T-helper 9 cell (primary cell): ENCODE measurements at places on chromosomes 1 and 21.

GRCh38 chr1:14958249-14959058 is 195.1 kb upstream of the TMEM51 start:
- no peak for DNase-seq

- no peak for DNase-seq
These were observed 38.5 kb downstream of the AGPAT3 start for GRCh38 chr21:43903451-43904091.

GRCh38 chr1:11470912-11471311 is 8.0 kb upstream of the DISP3 start:
- no peak for DNase-seq

DNA sequence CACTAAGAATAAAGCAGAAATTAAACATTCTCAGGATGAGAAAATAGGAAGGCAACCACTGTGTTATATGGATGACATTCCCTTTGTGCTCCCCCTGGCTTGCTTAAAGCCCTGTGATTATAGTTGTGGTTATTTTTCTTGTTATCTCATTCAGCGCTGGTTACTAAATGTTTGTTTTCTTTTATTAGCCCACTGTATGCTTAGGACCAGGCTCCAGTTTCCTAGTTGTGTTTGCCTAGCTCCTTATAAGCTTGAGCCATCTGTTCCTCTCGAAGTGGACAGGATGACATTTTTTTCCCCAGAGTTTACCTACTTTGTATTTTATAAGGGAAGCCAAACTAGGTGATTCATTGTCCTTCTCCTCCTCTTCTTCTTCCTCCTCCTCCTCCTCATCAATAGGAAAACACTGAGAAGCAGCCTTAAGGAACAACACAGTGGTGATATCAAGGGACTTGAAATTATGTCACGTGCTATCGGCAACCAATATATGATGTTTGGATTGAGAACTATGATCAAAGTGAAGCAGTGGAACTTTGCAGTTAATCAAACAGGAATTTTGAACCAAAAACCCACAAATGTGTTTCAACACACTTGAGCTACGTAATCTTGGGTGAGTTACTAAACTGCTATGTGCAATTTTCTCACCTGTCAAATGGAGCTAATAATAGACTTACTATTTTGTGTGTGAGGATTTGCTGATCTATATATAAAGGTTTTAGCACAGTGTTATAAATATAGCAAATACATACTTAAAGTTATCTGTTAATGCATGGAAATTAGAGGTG is 35.1 kb upstream of the RGS7 start:
- DNase-seq, result no peak

DNA sequence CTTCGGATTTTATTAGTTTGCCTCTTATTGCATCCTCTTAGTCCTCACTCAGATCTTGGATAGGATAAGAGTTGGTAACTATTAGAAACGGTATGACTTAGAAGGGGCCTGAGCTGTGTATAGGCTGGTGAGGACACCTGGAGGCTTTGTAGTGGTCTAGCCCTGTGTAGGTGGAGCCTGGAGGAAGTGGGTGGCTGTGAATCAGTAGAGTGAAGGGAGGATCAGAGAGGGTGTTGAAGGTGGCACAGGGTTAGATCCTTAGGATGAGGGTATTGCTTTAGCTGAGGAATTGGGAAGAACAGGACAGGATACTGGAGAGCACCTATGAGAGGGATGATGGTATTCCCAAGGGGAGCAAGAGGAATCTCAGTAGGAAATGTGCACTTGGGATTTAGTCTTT is 5.7 kb downstream of the VANGL1 start:
- no peak for DNase-seq

- no peak for DNase-seq
These were observed 176.3 kb downstream of the PTPRU start for GRCh38 chr1:29412591-29412990.

DNA sequence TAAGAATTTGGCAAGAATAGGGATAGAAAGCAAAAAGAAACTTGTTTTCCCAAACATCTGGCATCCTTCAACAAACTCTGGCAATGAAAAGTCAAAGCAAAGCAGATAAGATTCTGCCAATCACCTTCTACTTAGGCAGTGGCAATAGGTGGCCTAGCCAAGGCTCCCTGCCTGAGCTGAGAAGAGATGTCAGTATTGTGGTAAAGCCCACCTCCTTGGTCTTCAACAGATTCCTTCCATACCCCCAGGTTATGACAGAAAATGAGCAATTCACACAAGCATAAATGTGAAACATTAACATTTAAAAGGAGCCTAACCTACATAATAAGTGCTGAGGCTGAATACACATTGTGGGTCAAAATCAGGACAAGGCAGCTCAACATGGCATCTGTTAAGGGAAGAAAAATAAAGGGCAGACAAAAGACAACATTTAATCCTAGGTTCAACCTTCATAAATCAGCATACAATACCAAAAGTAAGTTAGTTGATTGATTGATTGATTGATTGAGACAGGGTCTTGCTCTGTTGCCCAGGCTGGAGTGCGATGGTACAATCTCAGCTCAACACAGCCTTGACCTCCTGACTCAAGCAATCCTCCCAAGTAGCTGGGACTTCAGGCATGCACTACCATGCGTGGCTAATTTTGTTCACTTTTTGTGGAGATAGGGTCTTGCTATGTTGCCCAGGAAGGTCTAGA is 123.1 kb downstream of the AKT3 start:
- DNase-seq, result no peak

DNA sequence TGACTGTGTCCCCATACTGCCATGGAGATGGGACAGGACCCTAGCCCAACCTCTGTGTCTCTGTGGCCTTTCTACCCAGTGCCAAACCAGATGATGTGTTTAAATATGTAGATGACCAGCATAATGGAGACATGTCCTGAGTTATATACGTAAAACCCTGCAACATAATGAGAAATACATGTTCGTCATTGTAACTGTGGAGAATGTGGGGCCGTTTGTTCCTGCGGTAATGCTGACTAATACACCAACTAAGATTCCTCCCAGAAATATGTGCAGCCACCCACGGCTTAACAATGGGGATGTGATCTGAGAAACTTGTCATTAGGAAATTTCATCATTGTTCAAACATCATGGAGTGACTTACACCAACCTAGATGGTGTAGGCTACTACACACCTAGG is 71.7 kb upstream of the SIM2 start:
- no peak for DNase-seq

- DNase-seq, result no peak
These were observed 52.0 kb upstream of the COL11A1 start for GRCh38 chr1:103160281-103160680.

- no peak for DNase-seq
These were observed 125.9 kb upstream of the ESRRG start for GRCh38 chr1:216849146-216849545.

DNA sequence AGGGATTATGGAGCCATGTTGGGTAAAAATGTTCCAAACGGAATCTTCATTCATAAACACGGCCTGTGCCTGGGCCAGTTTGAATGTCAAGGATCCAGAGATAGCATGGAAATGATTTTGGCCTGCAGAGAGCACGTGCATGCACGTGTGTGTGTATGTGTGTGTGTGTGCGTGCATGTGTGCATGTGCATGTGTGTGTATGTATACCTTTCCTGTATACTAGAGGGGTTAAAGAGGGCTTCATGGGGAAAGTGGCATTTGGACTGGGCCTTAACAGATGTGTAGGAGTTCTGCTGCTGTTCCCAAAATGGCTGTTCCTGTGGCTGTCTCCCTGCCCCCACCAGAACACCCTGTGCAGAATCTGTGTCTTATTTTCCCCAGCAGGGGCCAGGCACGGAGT is 21.7 kb downstream of the TTC39A start:
- no peak for DNase-seq

DNA sequence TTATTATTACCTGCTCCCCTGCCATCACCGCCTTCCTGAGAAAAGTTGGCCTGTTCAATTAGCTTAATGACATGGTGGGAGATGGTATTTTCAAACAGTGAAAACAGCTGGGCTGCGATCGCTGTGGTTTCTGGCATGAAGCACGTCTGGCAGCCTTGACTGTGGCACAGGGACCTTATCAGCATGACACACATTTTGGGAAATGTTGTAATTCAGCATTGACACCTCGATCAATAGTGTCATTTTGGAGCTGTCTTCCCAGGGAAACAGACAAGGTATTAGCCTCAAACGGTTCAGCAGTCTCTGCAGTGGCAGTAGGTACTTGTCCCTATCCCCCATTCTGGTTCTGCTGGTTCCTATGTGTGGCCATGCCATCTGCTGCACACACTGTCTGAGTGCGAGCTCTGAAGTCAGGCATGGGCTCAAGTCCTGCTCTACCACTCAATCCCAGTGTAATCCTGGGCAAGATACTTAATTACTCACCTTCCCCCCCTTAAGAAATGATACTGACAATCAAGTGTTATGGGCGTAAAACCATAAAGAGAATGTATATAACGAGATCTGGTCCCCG is 154.5 kb upstream of the KCND3 start:
- no peak for DNase-seq

GRCh38 chr1:57963581-57963980 is 539.7 kb upstream of the DAB1 start:
- DNase-seq, result no peak

DNA sequence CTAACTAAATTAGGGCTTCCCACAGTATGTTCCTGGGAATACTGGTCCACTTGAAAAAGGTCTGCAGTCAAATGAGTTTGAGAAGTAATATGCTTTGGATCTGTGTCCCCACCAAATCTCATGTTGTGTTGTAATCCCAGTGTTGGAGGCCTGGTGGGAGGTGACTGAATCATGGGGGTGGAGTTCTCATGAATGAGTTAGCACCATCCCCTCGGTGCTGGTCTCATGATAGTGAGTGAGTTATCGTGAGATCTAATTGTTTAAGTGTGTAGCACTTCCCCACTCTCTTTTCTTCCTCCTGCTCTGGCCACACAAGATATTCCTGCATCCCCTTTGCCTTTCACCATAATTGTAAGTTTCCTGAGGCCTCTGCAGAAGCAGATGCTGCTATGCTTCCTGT is 16.9 kb upstream of the DMRTB1 start:
- no peak for DNase-seq

GRCh38 chr1:217032715-217033367 is 309.6 kb upstream of the ESRRG start:
- DNase-seq, result no peak

- no peak for DNase-seq
These were observed 3.3 kb downstream of the KRTAP10-3 start for GRCh38 chr21:44555200-44555875.

DNA sequence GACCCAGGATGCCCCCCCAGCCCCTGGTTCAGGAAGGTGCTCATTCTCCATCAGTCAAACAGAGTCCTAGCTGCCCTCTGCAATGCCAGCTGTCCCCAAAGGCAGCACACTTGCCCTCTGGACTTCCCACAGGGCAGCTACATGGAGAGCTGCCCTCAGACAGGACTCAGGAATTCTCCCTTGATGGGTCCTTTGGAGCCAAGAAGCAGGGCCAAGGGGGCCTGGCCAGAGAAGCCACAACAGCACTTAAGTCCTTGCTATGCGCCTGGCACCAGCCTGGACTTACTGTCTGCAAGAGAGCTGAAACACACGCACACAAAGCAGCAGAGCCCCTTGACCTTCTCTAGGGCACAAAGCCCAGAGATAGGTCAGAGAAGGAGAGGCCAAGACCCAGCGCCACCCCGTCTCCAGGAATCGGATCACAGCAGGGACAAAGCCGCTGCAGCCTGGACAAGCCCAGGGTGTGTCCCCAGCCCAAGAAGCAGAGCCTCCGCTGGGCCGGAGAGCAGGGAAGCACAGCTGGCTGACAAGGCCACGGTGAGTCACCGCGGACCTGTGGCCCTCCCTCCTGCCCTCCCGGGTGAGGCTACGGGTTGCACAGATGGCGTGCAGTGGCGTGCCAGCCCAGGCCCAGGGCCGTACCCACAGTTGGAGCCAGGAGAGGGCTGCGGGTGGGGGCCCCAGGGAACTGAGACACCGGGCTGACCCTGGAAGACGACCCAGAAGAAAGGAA is 1.7 kb downstream of the WNT9A start:
- DNase-seq, result no peak

- no peak for DNase-seq
These were observed 1.2 kb downstream of the HHIPL2 start for GRCh38 chr1:222546548-222547259.

DNA sequence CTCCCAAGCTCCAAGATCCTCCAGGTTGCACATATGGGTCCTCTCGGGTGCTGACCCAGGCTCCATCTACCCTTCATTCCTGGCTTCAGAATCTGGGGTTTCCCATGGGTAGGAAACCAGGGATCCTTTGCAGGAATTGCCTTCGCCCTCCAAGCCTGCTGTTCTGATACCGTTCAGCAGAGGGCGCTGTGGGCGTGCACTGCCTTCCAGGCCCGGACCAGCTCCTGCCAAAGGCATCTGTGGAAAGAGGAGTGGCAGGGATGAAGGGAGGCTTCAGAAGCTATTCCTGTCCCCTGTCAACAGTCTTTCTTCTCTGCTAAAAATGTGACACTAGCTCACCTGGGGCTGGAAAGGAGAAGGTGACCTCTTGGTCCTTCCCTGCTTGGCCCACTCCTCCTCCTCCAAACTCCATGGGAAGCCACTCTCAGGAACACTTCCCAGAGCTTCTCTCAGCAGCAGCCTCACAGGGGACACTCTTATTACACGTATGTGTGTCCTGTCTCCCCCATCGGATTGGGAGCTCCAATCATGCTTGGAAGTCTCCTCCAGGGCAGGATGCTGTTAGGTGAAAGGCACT is 71.2 kb downstream of the VWA5B1 start:
- peak; percentile 26 for DNase-seq
